Panc1 (cell line): ENCODE measurements at places on chromosomes 1 and 21.

DNA sequence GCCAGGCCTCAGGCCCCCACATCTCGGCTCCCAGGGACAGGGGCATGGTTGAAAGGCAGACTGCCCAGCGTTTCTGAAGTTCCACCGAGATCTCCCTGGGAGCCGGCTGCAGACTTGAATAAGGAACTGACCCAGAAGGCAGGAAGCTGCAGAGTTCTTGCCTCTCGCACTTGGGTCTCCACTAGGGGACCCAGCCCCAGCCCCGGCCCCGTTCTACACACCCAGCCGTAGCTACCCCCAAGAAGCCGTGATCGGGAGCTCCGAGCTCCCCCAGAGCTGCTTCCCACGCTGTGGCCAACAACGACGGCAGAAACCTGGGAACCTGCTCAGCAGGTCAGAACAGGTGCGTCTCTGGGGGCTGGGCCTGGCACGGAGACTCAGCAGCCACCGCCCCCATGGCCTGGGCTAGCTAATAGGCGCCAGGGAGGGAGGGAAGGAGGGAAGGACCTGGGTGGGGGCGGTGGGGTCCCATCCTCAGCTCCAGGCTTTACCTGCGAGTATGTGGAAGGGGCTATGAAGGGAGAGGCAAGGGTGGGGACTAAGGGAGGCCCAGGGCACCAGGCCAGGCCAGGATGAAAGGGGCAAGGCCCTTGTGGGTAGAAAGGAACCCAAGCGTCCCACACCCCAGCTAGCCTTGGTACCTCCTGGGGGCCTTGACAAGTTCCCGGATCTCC lies at the start of gene NECTIN4:
TSS of gene NECTIN4 (minus strand) at position 308 of the 674 bp plus-strand sequence. CDS start at position 46, 262 bp downstream.
- DNase-seq = no peak

DNA sequence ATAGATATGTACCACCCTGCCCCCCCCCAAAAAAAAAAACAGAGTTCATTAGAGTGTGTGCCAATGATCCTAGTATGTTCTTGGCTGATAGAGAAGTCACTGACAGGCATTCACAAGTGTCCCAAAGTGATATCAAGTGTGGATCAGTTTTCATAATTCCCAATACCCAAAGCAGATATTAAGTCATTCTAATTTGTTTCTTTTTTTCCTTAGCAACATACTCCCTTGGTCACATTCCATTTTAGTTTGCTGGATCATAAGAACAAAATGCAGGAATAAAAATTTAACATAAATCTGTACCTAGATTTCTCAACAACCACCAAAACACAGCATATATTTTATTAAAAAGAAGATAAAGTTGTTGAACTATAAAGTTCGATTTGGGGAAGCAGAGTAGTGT lies 129.8 kb upstream of the PALMD start:
- DNase-seq = no peak

DNA sequence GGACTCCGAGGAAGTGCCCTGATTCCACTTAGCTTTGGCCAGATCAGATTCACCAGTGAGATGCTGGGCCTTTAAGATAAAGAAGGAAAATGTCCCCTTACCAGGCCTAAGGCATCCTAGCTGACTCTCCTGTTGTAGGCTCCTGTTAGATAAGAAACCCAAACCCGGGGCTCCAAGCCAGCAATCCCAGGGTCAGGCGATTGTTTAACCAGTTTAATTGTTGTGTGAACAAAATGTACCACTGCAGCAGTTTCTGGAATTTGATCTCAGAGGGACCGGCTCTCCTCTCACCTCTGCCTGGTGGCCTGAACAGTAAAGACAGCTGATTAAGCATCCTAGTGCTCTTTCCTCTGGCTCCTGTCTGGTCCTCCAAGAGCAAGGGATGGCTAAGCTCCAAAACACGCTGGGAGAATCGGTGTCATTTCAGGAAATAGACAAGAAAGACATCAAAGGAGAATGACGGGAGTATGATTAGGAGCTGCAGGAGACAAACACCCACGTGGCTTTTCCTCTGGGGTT lies 9.3 kb upstream of the KLHDC8A start:
- DNase-seq = no peak

- DNase-seq = no peak
Observed at GRCh38 chr1:116067566-116067890, 43.7 kb upstream of the MAB21L3 start.

DNA sequence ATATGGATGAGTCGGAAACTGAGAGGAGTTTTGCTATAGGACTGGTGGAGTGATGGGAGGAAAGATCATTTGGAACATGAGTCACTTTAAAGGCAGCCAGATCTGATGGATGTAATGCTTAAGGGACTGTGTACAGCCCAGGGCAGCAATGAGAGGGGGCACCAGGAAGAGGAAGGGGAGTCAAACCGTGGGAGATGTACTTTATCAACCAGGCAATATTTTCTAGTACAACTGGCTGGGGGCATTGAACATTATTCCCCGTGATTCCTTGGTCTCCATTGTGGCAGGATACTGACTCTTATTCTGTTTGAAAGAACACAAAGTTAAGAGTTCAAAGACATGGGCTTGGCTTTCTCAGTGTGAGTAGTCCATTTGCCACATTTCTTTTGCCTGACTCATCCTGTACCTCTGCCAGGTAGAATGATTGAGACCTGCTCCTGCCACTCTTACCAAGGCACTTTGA lies 268.2 kb upstream of the NR5A2 start:
- no peak for DNase-seq

GRCh38 chr1:67935560-67935959 lies 102.3 kb upstream of the GNG12 start:
- DNase-seq = no peak

GRCh38 chr21:34826836-34827235 lies 158.0 kb downstream of the CLIC6 start:
- no peak for DNase-seq

DNA sequence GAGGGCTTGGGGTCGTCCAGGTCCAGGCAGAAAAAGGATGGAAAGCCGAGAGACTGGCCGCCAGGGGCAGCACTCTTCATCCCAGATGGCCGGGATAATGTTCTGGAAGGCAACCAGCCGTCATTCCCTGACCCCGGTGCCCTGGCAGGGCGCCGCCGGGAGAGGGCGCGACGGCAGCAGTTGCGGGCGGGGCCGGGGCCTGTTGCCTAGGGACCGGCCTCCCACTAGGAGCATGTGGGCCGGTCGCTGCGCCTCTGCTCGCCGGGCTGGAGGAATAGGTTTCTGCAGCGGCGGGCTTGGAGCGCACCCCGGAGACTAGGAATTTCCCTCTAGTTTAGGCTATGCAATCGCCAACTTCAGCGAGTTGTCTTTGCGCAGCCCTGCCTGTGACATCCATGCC lies 11.0 kb downstream of the DMRTB1 start:
- DNase-seq = no peak

DNA sequence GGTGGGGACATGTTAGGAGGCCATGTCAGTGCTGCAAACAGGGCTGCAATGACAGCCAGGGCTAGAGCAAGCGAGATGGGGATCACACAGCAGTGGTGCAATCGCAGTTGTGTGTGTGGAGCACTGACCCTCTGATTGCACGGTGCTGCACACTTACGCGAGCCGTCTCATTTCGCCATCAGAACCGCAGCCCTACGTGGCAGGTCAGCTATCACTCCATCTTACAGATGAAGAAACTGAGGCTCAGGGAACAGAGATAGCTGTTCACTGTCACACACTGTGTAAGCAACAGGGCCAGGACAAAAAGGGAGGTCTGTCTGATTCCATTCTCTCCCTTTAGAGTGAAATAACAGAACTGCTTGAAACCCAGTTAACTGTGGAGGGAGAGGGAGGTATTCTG lies 104.8 kb upstream of the SLC45A1 start:
- no peak for DNase-seq

DNA sequence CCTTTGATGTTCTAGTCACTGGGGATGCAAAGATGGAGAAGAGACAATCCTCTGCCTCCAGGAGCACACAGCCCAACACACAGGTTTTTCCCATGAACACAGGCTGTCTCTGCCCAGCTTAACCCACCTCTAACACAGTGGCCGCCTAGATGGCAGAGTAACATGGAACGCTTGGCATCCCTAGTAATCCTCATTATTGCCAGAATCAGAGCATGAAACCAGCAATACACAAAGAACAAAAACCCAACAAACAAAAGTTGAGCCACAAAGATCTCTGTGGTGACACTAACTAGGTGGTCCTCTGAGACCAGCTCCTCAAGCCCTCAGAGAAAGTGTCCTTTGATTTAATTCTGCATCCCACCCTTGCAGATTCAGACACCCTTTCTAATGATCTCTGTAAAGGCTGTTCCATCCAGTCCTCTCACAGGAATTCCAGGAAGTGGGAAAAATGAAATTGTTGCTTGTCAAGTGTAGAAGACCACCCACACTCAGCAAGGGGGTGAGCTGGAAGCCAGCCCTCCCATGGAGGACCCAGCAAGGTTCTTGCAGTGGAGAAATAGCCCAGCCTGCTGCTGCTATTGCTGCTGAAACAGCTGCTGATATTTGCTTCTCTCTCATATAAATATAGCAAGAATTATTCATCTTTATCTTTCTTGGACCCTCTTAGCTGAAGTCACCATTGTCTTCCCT lies 7.4 kb upstream of the ATP2B4 start:
- no peak for DNase-seq

DNA sequence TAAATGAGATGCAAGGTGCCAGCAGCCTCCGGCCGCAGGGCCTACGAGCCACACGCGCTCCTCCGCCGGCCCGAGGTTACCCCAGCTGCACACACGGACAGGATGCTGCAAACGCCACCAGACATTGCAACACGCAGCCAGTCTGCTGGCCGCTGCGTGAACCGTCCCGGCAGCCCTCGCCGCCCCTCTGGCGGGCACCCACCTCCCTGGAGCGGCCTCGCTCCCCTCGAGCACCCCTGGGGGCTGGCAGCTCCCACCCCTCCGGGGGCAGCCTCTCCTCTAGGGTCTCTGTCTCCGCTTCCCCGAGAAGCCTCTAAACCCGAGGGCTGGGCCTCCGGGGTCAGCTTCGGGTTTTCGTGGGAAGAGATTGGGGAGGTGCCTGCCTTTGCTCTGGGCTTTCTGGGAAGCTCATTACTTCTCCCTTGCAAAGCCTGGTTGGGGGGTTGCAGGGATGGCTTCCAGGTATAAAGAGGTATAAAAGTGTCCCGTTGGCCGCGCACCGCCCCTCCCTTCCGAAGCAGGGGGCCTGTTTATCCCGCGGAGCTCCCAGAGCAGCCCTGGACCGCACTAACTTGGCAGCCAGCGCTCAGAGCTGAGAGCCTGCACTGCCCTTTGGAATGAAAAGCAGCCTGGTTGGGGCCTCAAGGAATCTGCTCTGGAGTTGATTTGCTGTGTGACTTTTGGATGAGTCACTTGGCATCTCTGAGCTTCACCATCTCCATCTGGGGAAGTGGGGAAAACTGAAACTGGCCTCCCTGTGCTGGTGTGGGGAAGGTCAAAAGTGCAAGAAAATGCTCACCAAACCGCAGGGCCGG lies 21.8 kb downstream of the DHRS3 start:
- no peak for DNase-seq

- no peak for DNase-seq
Observed at GRCh38 chr1:62299426-62300200, 19.6 kb downstream of the KANK4 start.

DNA sequence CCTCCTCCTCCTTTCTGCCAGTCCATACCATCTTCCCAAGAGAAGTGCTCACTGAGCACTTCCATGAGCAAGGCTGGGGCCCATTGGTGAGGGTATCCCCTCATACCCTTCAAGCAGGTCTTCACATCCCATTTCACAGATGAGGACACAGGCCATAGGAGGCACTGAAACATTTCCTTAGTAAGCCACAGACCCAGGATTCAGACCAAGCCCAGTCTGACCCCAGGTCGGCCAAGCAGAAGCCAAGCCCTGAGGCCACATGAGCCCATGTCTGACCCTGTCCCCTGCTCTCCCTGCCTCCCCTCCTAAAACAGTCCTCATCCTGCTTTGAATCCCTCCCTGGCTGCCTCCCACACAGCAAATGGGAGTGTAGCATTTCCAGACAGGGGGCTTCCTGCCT lies 146.2 kb downstream of the ZSCAN20 start:
- DNase-seq = no peak

GRCh38 chr1:36944883-36945282 lies 89.4 kb downstream of the GRIK3 start:
- no peak for DNase-seq

DNA sequence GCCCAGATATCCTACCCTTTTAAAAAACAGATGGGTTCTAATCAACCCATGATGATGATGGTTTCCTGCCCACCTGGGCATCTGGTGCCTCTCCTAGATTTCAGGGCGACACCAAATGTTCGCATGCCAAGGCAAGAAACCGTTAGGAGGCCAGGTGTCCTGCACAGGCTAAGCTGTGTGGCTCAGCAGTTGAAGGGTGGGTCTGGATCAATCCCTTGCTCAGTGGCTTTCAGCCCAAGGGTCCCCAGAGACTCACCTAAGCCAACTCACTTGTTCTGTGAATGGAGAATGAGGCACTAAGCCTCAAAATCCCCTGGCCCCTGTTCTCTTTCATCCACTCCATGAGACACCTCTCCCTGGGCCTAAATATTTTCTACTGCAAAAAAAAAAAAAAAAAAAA lies 169.1 kb upstream of the EDN2 start:
- no peak for DNase-seq

DNA sequence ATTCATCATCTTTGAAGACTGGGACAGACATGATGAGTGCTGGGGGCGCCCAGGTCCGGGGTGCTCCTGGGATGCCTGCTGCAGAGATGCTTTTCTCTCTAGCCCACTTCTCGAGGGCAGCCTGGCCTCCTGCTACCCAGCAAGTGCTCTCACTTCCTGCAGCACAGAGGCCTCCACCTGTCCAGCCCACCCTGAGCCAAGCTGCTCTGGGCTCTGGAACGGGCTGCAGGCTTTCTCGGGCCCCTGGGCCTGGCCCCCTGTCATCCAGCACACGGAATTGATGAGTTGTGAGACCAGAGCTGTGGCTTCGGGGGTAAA lies 469.5 kb upstream of the VAMP3 start:
- no peak for DNase-seq

DNA sequence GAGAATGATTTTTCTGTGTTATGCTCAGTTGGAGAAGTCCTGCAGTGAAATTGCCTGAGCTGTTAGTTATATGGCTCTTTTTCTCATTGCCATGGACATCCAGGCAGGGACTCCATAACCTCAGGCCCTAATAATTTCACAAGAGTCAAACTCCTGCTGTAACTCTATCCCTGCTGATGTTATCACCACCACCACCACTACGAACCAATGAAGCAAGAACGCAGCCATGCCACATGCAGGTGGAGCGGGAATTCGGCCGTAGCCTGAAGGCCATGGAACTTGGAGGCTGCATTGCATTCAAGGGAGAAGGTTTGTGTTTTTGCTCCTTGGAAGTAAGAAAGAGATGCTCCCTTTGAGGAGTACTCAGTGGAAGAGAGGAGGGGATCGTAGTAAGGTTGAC lies 16.8 kb upstream of the DLGAP3 start:
- DNase-seq = no peak

- no peak for DNase-seq
Observed at GRCh38 chr1:40395190-40396175, 22.0 kb downstream of the SMAP2 start.

DNA sequence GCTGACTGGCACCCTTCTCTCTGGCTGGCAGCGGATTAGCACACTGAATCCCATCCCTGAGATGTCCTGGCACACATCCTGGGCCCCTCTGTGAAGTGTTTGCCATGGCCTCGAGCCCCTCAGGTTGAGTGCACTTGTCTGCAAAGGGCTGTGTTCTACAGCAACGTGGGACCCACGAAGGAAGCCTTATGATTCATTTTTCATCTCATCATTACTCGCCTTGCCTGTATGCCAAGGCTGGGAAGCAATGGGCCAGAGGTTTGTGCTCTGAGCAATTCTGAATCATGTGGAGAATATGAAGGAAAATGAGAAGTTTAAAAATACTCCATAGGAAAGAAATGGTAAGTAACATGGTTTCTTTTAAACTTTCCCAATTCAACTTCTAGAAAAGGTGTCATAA lies 124.8 kb upstream of the LMO4 start:
- DNase-seq = no peak

GRCh38 chr21:34843562-34843961 lies 174.8 kb downstream of the CLIC6 start:
- no peak for DNase-seq

GRCh38 chr1:38875811-38876210 lies 2.7 kb upstream of the MYCBP start:
- no peak for DNase-seq
